LHCN-M2 (cell line): ENCODE measurements at places on chromosomes 1 and 21. TPM values are rescaled to one million over a fixed set of nuclear protein-coding genes. Genes with fewer than 3 reads are reported as not detected.

DNA sequence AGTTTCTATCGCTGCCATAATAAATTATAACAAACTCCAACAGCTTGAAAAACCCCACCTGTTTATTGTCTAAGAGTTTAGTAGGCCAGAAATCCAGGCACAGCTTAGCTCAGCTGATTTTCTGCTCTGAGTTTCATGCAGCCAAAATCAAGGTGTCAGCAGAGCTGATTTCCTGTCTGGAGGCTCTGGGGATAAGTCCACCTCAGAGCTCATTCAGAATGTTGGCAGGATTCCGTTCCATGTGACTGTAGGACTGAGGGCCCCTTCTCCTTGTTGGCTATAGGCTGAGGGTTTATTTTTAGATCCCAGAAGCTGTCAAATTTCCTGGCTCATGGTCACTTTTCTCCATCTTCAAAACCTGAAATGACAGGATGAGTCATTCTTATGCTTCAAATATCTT is 91.6 kb upstream of the CHODL start:
- no peak for DNase-seq

The KRTAP27-1 gene
- not detected in 2 replicates for total RNA-seq

The LPAR3 gene
- not detected in 2 replicates for total RNA-seq

The PLEKHA6 gene
- total RNA-seq, result 36.2 and 50.9 TPM in 2 replicates
